Endothelial cell (in vitro differentiated cells): ENCODE measurements at places on chromosomes 5 and 9. TPM values are rescaled to one million over a fixed set of nuclear protein-coding genes. Genes with fewer than 3 reads are reported as not detected.

The PRR16 gene
- not detected for total RNA-seq

- no peaks in the 10 kb centered on the region for H3K4me1 ChIP-seq
- no peak for DNase-seq
- no peak overlapping the region for H3K27ac ChIP-seq
- peaks cover 6% of the 10 kb centered on the region for H3K27me3 ChIP-seq
- no peak overlapping the region for H3K4me3 ChIP-seq
Measured at GRCh38 chr5:2335125-2335732, 416.2 kb downstream of the IRX2 start.

- H3K36me3 ChIP-seq: no peaks in the 10 kb centered on the region
- DNase-seq: no peak
- H3K4me1 ChIP-seq: peaks cover 5% of the 10 kb centered on the region
- no peak overlapping the region for H3K27ac ChIP-seq
- peaks cover 3% of the 10 kb centered on the region for H3K27me3 ChIP-seq
Measured at GRCh38 chr5:160230686-160231527, 1.6 kb downstream of the FABP6 start.

DNA sequence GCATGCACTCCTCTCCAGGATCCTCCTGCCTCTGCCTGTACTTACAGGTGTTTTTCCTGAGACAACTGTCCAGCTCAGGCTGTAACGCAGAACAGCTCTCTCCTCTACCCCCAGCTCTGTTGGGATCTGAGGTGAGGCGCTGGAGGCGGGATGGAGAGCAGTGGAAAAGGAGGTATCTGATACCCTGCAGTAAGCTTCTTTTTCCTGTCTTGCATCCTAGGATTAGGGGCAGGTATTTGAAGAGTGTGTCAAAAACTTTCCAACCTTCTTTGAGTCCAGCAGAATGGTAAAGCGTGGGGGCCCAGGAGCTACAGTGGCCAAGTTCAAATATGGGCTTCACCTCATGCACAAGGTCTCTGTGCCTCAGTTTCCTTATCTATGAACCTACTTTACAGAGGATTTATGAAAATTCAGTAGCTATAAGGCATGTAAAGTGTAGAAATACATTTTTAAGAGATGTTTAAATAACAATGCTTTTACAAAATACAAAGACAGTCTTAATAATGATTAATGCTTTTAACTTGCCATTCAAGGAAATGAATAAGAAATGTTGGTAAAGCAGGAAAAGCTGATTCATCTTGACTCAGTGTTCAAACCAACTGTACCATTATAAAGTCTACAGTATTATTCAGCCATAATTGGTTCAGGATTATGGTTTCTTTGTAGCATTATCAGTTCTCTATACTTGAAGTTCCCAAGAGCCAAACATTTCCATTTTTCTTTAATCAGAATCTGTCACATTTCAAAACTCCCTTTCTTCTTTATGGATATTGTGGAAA is 26.1 kb downstream of the MAP1B start:
- peaks cover 33% of the 10 kb centered on the region for H3K4me1 ChIP-seq
- peaks cover 3% of the 10 kb centered on the region for H3K36me3 ChIP-seq
- H3K27ac ChIP-seq: no peak overlapping the region
- no peaks in the 10 kb centered on the region for H3K27me3 ChIP-seq
- no peak for DNase-seq

- H3K36me3 ChIP-seq: peaks cover 10% of the 10 kb centered on the region
- no peak overlapping the region for H3K27ac ChIP-seq
- H3K4me1 ChIP-seq: no peaks in the 10 kb centered on the region
- no peak for DNase-seq
- H3K4me3 ChIP-seq: no peak overlapping the region
Measured at GRCh38 chr5:168766426-168766700, 187.2 kb upstream of the PANK3 start.

- no peak for DNase-seq
- H3K27ac ChIP-seq: no peak overlapping the region
- H3K4me3 ChIP-seq: no peak overlapping the region
- H3K4me1 ChIP-seq: peaks cover 2% of the 10 kb centered on the region
- H3K36me3 ChIP-seq: no peaks in the 10 kb centered on the region
Measured at GRCh38 chr5:103283120-103283519, 24.6 kb downstream of the MACIR start.
